ENCODE measurements at places on chromosomes 11 and 22.

DNA sequence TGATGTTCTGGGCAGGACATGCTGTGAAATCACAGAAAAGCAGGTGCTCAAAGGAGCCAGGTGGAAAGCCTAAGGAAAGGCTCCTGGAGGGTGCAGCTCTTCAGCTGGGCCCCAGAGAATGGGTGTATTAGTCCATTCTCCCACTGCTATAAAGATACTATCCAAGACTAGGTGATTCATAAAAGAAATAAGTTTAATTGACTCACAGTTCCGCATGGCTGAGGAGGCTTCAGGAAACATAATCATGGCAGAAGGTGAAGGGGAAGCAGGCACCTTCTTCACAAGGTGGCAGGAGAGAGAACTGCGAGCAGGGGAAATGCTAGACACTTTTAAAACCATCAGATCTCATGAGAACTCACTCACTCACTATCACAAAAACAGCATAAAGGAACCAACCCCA is 43.1 kb upstream of the DEUP1 start:
- no peak for DNase-seq

DNA sequence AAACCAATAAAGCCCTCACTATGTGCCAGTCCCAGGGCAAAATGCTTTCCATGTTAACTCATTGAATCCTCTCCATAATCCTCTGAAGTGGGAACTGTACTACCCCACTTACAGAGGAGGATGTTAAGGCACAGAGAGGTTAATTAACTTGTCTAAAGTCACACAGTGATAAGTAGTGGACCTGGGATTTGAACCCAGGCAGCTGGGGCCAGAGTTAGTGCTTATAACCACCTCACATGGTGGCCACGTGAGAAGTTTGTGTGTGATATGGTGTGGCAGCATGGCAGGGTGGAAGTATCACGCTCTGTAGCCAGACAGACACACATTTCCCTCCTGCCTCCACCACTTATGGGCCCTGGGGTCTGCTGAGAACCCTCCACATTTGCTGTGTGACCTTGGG is 16.5 kb downstream of the PARVG start:
- DNase-seq, result no peak

GRCh38 chr11:37076866-37077265 is 478.8 kb upstream of the RAG2 start:
- DNase-seq, result no peak

DNA sequence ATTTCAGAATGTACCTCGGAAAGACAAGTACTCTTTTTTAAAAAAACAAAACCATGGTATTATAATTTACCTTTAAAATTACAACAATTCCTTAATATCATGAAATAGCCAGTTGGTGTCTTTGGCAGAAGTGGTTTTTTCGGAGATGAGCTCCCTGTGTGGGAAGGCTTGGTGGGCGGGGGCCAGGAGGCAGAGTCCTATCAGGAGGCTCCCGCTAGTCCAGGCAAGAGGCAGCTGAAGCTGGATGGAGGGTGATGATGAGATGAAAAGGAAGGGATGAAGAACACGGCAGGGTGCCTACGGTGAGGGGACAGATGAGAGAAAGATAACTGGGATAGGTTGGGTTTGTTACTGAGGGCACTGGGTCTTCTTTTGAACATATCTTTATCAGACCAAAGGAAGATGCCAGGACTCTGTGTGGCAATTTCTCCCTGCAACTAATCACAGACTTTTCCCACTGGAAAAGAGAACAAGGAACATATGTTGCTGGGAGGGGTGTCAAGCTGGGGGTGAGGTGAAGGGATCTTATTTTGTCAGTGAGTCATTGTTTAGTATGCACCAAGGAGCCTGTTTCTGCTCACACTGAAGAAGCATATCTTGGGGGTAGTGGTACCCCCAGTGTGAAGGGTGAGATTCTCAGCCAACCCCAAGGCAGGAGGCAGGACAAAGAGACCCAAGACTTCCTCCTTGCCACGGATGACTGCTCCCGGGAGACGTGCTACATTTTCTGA is 91.5 kb upstream of the YWHAH start:
- no peak for DNase-seq

GRCh38 chr11:1870721-1871466 is 18.0 kb downstream of the LSP1 start:
- peak; percentile 49 for DNase-seq
